ENCODE measurements at places on chromosomes 1 and 21. TPM values are rescaled to one million over a fixed set of nuclear protein-coding genes. Genes with fewer than 3 reads are reported as not detected.

Gene RNF186
- not detected for polyA plus RNA-seq

Gene E2F2
- polyA plus RNA-seq, result 0.61 TPM

Gene LYPD8
- polyA plus RNA-seq, result not detected

Gene MRAP
- polyA plus RNA-seq, result not detected

Gene PRAMEF5
- not detected for polyA plus RNA-seq

Gene TAS1R1
- polyA plus RNA-seq, result 0.08 TPM

Gene A3GALT2
- not detected for polyA plus RNA-seq

Gene WNT2B
- polyA plus RNA-seq, result 1.7 TPM

Gene TCEANC2
- polyA plus RNA-seq, result 1.8 TPM

DNA sequence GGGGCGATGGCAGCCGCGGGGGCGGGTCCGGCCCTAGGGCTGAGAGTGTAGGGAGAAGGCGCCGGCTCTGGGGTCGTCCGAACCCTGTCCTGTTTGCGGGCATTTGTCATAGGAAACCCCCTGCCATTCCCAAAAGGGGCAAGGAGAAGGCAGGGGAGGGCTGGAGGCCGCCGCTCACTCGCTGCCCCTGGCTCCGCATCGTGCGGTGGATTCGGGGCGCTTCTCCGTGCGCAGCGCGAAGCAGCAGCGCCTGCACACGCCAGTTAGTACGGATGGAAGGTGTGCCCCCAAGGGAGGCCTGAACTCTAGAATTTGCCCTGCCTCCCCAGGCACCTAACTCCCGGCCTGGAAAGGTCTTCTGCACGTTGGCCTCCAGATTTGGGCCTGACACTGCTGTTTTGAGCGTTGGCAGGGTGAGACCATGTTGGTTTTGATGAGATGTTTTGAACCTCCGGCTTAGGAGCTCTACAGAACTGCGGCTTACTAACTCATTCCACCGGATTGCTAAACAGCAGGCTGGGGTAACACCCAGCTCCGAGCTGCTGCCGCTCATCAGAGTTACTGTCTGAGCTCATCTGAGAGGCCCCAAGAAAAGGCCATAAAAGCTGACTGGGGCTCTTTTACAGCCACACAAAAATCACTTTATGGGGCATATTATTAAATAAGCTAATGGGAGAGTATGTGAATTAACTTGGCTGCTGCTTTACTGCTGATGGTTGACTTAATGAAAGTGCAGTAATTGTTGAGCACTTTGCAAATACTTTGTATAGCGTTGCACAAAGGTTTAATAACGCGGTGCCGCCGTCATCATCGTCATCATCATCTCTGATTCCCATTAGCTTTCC, 987 bp downstream of the GPR137B start:
- H3K27me3 ChIP-seq, result no peaks in the 10 kb centered on the region
- H3K4me1 ChIP-seq, result peaks cover 65% of the 10 kb centered on the region
- DNase-seq, result peak; percentile 50
- H3K4me3 ChIP-seq, result peak overlapping the region; percentile 71
- no peaks in the 10 kb centered on the region for H3K36me3 ChIP-seq
- H3K27ac ChIP-seq, result peak overlapping the region; percentile 59

GRCh38 chr1:57474137-57474750, 50.4 kb upstream of the DAB1 start:
- no peak overlapping the region for H3K4me3 ChIP-seq
- no peaks in the 10 kb centered on the region for H3K4me1 ChIP-seq
- DNase-seq, result no peak
- no peaks in the 10 kb centered on the region for H3K27me3 ChIP-seq
- H3K36me3 ChIP-seq, result no peaks in the 10 kb centered on the region

- H3K36me3 ChIP-seq, result no peaks in the 10 kb centered on the region
- H3K4me3 ChIP-seq, result no peak overlapping the region
- H3K27ac ChIP-seq, result peak overlapping the region; percentile 12
- H3K27me3 ChIP-seq, result no peaks in the 10 kb centered on the region
Observed at GRCh38 chr1:71572038-71572437, 491.2 kb upstream of the ZRANB2 start.

DNA sequence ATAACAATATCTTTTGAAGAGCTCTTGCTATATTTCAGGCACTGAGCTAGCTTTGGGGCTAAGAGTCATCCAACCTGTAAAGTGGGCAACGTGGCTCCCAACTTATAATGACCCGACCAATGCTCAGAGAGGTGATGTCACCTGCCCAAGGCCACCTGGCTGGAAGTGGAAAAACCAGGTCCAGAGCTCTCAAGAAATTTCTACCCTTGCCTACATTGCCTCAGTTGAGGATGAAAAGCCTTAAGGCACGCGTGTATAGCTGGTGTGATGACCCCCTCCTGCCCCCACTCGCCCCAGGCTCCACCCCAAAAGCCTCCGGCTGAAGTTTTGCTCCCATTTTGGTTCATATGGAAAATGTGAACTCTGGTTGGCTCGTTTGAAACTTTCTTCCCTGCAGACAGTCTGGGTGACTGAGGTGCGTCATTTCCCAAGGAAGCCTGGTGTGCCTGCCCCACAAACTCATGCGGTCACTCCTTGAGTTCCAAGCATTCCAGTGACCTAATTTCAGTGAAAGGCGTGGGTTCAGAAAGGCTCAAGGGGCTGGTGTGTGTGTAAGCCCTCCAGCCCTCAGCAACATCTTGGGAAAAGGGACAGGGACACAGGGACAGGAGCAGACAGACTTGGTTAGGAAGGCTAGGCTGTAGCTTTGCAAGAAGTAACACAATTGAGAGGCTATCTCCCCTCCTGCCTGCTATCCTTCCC, 20.5 kb downstream of the HTR1D start:
- no peaks in the 10 kb centered on the region for H3K36me3 ChIP-seq
- no peak overlapping the region for H3K27ac ChIP-seq

DNA sequence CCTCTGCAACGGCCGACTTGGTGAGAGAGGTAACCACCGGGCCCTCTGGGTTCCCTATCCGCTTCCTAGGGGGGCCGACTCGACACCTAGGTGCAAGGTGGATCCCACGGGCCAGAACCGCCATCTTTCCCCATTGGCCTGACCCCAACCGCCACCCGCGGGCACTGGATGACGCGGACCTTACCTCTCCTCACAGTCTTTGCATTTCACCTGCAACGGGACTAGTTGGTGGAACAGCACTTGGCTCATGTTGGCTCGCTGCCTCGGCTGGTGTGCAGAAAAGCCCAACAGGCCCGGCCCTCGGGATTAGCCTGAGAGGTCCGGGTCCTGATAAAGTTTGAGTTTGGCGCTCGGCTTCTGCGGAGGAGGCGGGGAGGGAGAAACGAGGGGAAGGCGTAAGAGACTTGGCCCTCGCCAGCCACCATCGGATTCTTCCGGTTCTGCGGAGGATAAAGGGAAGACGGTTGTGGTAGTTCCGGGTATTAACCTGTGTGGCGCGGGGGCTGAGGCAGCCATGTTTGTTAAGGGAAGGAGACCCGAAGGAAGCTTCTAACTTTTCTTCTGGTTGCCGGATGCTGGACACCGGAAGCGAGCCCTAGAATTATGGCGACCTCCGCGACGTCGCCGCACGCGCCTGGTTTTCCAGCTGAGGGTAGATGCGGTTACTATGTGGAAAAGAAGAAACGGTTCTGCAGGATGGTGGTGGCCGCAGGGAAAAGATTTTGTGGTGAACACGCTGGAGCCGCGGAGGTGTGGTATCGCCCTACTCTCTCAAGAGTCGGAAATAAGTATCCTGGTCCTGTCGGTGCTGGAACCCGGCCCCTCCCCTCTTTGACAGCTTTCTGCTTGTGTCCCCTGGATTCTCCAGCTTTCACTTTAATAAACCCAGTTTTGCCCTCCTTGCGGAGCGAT, at the start of the genes SASS6 and TRMT13:
TSS of gene SASS6 (minus strand) at position 365 of the 912 bp plus-strand sequence. CDS start at position 249, 116 bp downstream.
TSS of gene TRMT13 (plus strand) at position 598 of the 912 bp plus-strand sequence. CDS start at position 604, 6 bp downstream.
- DNase-seq, result peak; percentile 99
- peak within 1 kb of the TSS; percentile 80 for H3K4me3 ChIP-seq
- H3K4me1 ChIP-seq, result peaks cover 48% of the 10 kb centered on the region

DNA sequence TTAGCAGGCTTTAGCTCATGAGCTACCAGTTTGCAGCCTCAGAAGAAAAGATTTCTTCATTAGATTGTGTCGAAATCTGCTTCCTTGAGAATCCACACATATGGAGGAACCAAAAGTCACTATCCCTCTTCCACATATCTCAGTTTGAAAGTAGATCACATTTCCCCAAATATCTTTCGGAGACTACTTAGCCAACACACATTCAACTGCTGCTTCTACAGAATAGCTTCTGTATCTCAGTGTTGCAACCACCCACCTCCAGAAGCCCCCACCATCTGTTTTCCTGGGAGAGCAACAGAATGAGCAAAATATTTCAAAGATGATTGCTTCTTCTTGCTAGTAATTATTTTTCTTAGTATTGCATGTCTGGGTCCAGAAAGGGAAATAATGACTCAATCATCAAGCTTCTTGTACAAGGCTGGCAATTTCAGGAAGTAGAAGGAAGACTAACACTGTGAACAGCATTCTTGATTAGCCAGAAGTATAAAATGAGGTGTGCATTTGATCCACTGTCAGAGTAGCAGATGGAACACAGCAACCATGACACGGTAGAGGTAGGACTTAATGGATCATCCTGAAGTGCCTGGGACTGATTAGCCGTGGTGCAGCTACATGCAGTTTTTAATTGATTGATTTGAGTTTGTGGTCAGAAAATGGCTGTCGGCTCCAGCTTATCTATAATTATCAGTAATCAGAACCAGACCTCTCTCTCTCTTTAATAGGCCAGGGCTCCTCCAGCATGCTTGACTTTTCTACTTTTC, 24.9 kb downstream of the ZC3H11B start:
- H3K4me1 ChIP-seq, result no peaks in the 10 kb centered on the region
- no peak overlapping the region for H3K27ac ChIP-seq
- no peak for DNase-seq
- no peak overlapping the region for H3K4me3 ChIP-seq
- no peaks in the 10 kb centered on the region for H3K27me3 ChIP-seq

GRCh38 chr21:29582855-29583254, 284.1 kb downstream of the BACH1 start:
- H3K4me3 ChIP-seq, result no peak overlapping the region
- DNase-seq, result no peak
- H3K27ac ChIP-seq, result no peak overlapping the region
- H3K27me3 ChIP-seq, result no peaks in the 10 kb centered on the region
- H3K36me3 ChIP-seq, result no peaks in the 10 kb centered on the region
- no peaks in the 10 kb centered on the region for H3K4me1 ChIP-seq

DNA sequence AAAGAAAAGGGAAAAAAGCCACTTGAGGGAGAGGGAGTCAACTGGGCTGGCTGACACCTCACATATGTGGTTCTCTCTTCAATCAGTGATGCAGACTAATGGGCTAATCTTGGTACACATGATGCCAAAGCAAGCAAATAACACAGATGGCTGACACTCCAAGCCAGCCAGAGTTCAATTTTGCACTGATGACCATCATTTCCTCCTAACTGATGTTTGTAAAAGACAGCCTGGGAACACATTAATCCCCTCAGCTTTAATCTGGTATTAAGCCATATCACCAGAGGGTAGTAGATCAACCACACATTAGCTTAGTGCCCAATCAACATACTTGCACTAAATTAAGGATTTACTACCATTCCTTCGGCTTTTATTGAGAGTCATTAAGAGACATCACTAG, 2.8 kb downstream of the VPS72 start:
- no peaks in the 10 kb centered on the region for H3K27me3 ChIP-seq
- DNase-seq, result no peak
- peak overlapping the region; percentile 24 for H3K27ac ChIP-seq
- no peak overlapping the region for H3K4me3 ChIP-seq

GRCh38 chr1:117541003-117541402, 64.8 kb upstream of the TENT5C start:
- H3K4me1 ChIP-seq, result no peaks in the 10 kb centered on the region
- H3K27me3 ChIP-seq, result no peaks in the 10 kb centered on the region
- no peak overlapping the region for H3K4me3 ChIP-seq
- DNase-seq, result no peak

DNA sequence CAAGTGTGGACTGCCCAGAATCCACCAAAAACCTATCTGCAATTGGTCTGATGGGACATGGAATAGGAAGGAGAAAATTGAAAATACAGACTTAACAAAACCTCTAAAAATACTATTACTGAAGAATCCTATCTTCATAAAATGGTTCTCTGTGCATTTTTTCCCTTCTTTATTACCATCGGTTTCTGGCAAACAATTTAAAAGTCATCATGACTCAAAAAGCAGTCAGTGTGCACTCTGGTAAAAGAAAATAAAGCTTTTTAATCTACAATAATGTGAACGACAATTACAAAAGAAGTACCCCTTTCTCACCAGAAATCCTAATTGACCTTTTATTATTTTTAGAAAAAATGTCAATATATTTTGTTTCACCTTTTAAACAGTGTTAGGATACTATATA, 186.3 kb downstream of the TPR start:
- no peak overlapping the region for H3K4me3 ChIP-seq
- H3K27me3 ChIP-seq, result no peaks in the 10 kb centered on the region
- H3K4me1 ChIP-seq, result no peaks in the 10 kb centered on the region
- no peak for DNase-seq
- no peaks in the 10 kb centered on the region for H3K36me3 ChIP-seq
- no peak overlapping the region for H3K27ac ChIP-seq

GRCh38 chr1:73862355-73862754, 335.6 kb downstream of the LRRIQ3 start:
- no peaks in the 10 kb centered on the region for H3K27me3 ChIP-seq
- no peak overlapping the region for H3K4me3 ChIP-seq
- no peaks in the 10 kb centered on the region for H3K36me3 ChIP-seq
- no peak for DNase-seq
- no peaks in the 10 kb centered on the region for H3K4me1 ChIP-seq
- H3K27ac ChIP-seq, result no peak overlapping the region

GRCh38 chr1:182368358-182368757, 23.2 kb downstream of the GLUL start:
- no peak overlapping the region for H3K27ac ChIP-seq
- H3K36me3 ChIP-seq, result no peaks in the 10 kb centered on the region
- H3K4me3 ChIP-seq, result no peak overlapping the region
- DNase-seq, result no peak

DNA sequence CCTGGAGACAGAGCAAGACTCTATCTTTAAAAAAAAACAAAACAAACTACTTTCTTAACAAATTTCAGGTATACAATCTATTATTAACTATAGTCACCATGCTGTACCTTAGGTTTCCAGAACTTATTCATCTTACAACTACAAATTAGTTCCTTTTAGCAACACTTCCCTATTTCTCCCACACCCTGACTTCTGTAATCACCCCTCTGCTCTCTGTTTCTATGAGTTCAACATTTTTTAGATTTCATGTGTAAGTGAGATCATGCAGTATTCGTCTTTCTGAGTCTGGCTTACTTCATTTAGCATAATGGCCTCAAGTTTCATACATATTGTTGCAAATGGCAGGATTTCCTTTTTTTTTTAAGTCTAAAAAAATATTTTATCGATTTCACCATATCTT, 77.9 kb upstream of the LPGAT1 start:
- H3K27me3 ChIP-seq, result no peaks in the 10 kb centered on the region
- H3K4me3 ChIP-seq, result no peak overlapping the region
- peaks cover 5% of the 10 kb centered on the region for H3K4me1 ChIP-seq
- H3K36me3 ChIP-seq, result no peaks in the 10 kb centered on the region

Measured in stomach (tissue), 19 donors.